ENCODE measurements at places on chromosomes 1 and 21. TPM values are rescaled to one million over a fixed set of nuclear protein-coding genes. Genes with fewer than 3 reads are reported as not detected.

Gene NTMT2
- not detected for total RNA-seq

Gene TFAP2E
- total RNA-seq, result 0.84 TPM

Gene C1QA
- not detected for total RNA-seq

Gene CD2
- total RNA-seq, result not detected

Gene VAV3
- 3.7 TPM for total RNA-seq

Gene UTS2
- not detected for total RNA-seq

Gene S100A2
- total RNA-seq, result 0.36 TPM

Gene LY9
- total RNA-seq, result not detected

Gene LCE1A
- not detected for total RNA-seq

Gene TRIM67
- total RNA-seq, result 0.05 TPM

Gene TNFRSF9
- 0.60 TPM for total RNA-seq

Gene MCOLN2
- total RNA-seq, result 0.16 TPM

Gene COPA
- 143 TPM for total RNA-seq

Gene HES2
- total RNA-seq, result 0.07 TPM

Gene ADORA3
- not detected for total RNA-seq
